ENCODE measurements at places on chromosomes 2 and 18.

DNA sequence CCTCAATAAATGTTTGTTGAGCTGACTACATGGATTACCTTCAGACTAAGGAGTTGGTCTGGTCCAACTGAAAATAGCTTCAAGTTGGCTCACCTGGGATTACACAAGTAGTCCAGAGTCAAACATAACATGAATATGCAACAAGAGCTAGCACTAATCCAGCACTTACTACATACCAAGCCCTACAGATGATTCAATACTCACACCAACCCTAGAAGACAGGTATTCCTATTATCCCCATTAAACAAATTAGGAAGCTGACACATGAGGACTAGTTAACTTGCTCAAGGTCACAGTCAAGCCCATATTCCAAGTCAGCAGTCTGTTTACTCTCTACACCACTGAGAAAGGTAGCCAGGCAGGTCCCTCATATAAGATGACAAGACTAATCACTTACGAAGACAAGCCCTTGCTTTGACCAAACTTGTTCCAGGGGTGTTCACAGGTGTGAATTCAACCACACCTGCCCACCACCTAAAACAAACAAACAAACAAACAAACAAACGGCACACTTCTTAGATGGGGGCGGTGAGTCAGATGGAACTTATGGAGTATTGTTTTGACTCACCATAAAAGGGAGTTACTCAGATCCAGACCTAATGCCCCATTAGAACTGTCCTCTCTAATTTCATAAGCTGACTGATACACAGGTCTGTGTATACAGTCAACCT, 29.1 kb downstream of the TMEM131 start:
- DNase-seq, result no peak

- DNase-seq, result no peak
Measured at GRCh38 chr2:217568289-217568971, 434.4 kb downstream of the TNS1 start.

GRCh38 chr2:6787376-6787775, 78.3 kb downstream of the CMPK2 start:
- no peak for DNase-seq

- DNase-seq, result no peak
Measured at GRCh38 chr2:191263050-191263449, 17.8 kb downstream of the MYO1B start.

- DNase-seq, result no peak
Measured at GRCh38 chr18:22337306-22337705, 80.4 kb downstream of the CTAGE1 start.

- DNase-seq, result no peak
Measured at GRCh38 chr2:6914828-6915227, 2.4 kb upstream of the RNF144A start.

DNA sequence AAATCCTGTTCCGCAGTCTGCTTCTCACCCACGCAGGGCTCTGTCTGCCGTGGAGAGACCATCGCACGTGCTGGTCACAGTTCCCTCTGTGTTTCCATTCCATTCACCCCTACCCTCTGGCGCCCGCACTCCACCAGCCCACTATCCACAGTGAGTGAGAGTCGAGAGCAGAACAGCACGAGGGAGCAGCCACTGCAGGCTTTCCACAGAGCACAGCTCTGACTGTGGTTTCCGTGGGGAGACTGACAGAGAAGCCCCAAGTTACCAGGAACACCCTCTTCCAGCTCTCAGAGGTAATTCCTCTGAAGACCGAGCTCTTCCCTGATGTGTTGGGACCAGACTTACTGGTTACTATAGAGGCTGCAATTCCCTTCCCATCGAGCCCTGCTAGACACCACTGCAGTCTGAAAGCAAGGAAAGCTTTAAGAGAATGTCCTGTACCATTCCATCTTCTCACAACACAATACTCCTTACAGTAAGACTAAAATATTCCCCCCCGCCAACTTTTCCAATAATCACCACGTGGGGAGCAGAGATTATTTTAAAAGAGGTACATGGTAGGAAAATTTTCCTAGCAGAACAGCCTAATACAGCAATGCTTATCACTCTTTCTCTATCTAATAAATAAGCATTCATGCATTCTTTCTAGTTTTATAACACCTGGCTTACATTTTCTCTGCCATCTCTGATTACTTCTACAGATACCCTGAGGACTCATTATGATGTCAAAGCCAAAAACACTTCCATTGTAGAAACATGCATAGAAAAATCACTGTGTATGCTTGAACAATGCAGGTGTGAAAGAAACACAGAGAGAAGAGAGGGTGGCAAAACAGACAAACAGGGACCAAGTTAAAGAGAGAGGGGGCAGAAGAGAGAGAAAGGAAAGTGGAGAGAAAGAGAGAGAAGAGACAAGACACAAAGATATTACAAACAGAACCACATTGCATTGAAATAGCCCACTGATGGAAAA, 4.7 kb downstream of the MYT1L start:
- DNase-seq, result no peak

GRCh38 chr18:46899274-46899948, 17.9 kb downstream of the PIAS2 start:
- no peak for DNase-seq

- no peak for DNase-seq
Measured at GRCh38 chr2:37630301-37630700, 41.1 kb downstream of the CDC42EP3 start.

GRCh38 chr18:45715212-45715780, 8.7 kb upstream of the SLC14A1 start:
- DNase-seq, result no peak

All from HEK293T (cell line).